PC-9 (cell line): ENCODE measurements at places on chromosomes 12 and 14. TPM values are rescaled to one million over a fixed set of nuclear protein-coding genes. Genes with fewer than 3 reads are reported as not detected.

The DCN gene
- total RNA-seq: not detected in 2 replicates

The CCDC38 gene
- 0.25 and 0.35 TPM in 2 replicates for total RNA-seq

DNA sequence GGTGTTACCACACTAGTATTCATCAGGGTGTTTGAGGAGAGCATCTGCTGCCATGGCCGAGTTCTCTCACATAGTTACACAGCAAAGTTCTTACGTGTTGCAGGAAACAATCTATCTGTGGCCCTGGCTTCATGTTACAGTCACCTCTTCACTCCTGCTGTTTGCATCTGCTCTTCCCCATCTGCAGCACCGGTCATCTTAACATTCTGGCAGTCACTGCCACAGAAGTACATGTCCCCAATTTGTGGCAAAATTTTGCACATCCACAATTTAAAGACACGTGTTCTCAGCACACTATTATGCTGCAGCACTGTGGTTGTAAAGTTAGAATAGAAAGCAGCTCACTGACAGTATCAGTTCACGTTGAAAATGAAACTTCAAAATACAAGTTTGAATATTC is 23.2 kb downstream of the MAPK1IP1L start:
- H3K36me3 ChIP-seq: no peaks in the 10 kb centered on the region
- H3K27ac ChIP-seq: no peak overlapping the region
- H3K27me3 ChIP-seq: no peaks in the 10 kb centered on the region
- peaks cover 11% of the 10 kb centered on the region for H3K4me1 ChIP-seq

The TSPAN11 gene
- not detected in 2 replicates for total RNA-seq

- no peaks in the 10 kb centered on the region for H3K4me1 ChIP-seq
- no peaks in the 10 kb centered on the region for H3K27me3 ChIP-seq
- DNase-seq: no peak
- H3K27ac ChIP-seq: no peak overlapping the region
- H3K4me3 ChIP-seq: no peak overlapping the region
- no peaks in the 10 kb centered on the region for H3K36me3 ChIP-seq
Observed at GRCh38 chr12:91261820-91262676, 79.4 kb upstream of the DCN start.
